ENCODE measurements at places on chromosomes 2 and 18.
A peak's percentile ranks its signal among the peaks of the same experiment; 100 is the strongest.

- DNase-seq = peak; percentile 34
Measured at GRCh38 chr18:49174478-49174877, 223.7 kb upstream of the SMAD7 start.

DNA sequence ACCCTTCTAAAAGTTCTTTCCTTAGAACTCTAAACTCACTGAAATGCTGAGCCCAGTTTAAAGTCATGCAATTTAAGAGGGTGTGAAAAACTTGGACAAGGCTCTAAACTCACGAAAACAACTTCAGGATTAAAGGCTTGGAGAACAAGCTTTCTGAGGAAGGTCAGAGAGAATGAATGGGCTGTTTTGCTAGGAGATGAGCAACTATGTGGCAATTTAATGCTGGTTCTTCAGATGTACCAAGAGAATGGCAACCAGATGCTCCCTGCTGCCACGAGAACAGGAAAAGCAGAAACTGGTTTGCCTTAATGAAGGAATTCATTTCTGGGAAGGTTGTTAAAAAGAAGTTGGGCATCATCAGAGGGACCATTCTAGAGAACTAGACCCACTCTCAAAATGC, 77.8 kb upstream of the PMAIP1 start:
- DNase-seq = no peak

DNA sequence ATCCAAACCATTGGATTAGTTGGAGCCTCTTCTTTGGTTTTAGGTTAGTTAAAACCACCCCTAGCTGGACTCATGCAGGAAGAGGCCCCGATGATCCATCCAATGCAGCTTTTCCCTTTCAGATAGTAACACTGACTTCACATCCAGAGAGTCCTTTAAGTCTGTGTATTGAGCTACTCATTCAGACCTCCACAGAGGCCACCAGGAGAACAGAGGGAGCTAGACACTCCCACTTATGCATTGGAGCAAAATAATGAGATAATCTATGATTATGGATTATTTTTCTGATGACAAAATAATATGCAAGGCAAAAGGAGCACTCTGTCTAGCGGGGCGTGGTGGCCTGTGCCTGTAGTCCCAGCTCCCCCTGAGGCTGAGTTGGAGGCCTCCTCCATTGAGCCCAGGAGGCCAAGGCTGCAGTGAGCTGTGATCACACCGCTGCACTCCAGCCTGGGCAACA, 1.6 kb upstream of the ROCK2 start:
- no peak for DNase-seq

- no peak for DNase-seq
Measured at GRCh38 chr2:149258531-149258930, 71.9 kb upstream of the LYPD6 start.

DNA sequence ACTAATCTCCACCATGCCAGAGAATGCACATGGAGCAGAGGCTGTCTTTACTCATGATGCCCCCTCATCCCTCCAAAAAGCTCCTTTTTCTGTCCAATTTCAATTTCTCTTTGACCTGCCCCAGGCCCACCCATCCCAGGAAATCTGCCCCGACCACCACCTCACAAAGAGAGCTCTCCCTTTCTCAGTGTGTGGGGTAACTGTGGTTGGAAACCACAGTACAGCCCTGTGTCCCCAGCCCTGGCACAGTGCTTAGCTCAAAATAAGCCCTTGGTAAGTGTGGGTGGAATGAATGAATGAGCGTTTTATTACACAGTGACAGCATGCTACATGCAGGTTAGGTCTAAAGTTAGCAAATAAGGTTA, 43.7 kb upstream of the CAB39 start:
- no peak for DNase-seq

DNA sequence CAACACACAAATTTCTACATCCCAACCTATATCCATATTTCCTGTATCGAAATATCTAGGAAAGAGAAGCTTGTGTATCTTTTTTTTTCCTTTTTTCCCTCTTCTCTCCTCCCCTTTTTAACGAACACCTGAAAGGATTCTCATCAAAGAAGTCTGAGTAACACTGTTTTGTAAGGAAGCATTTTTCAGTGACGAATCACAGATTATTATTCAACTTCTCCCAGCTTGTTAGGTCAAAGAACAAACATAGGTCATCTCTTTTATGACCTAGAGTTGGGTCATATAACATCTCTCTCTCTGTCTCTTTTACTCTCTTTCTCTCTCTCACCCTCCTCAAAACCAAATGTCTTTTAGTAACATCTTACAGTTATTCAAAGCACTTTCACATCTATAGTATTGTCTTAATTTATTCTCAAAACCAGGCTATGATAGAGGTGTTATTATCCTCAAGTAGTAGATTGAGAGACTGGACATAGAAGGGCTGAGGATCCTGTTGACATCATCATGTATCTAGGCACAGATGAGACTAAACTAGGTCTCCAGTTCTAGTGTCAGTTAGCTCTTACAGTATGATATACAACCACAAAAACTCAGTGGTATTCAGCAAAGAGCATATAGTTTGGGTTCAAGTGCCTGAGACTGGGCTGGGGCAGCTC, 80.1 kb upstream of the SPOPL start:
- DNase-seq = peak; percentile 42

GRCh38 chr2:69017080-69017479, 4.1 kb downstream of the ANTXR1 start:
- peak; percentile 68 for DNase-seq

DNA sequence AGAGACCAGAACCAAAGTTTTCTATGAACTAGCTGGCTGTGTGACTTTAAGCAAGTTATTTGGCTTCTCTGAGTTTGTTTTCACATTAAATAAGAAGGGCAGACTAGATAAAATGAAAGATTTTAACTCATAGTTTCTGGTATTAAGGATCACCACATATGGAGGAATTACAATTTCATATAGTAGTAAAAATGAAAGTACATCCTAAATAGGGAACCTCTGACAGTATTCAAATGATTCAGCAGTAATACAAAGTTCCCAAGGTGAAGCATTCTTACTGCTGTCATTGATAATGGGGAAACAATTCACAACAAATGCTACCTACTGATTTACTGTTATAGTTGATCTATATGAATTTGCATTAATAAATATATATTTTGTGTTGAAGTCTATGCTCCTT, 170.3 kb upstream of the VRK2 start:
- DNase-seq = no peak

DNA sequence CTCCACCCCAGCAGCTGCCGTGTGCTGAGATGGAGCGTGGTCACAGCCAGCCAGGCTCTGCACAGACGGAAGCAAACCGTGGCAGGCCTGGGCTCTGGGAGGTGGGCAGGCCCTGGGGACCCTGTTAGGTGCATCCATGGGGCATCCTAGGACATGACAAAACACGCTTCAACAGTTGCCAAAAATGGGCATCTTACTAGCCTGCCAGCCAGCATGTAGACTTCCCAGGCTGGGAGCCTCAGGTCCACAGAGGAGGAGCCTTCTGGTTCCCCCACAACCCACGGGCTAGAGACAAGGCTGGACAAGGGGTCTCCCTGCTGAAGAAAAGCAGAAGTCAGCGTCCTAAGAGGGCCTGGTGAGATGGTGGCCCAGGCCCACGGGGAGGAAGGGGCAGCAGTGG, 139.5 kb downstream of the HDAC4 start:
- DNase-seq = no peak

DNA sequence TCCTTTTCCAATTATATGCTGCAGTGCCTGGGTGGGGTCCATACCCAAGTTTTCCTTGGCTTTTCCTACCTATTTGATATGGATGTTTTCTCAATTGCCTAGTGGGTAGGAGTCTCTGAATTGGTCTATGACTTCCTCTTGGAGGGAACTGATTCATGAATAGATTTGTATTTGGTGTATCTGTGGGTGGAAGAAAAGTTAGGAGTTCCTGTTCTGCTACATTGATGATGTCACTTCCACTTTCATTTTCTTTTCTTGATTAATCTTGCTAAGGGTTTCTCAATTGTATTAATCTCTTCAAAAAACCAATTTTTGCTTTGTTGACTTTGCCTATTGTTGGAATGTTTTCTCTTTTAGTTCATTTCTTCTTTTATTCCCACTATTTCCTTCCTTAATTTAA, 37.4 kb upstream of the SLC9A2 start:
- DNase-seq = no peak

DNA sequence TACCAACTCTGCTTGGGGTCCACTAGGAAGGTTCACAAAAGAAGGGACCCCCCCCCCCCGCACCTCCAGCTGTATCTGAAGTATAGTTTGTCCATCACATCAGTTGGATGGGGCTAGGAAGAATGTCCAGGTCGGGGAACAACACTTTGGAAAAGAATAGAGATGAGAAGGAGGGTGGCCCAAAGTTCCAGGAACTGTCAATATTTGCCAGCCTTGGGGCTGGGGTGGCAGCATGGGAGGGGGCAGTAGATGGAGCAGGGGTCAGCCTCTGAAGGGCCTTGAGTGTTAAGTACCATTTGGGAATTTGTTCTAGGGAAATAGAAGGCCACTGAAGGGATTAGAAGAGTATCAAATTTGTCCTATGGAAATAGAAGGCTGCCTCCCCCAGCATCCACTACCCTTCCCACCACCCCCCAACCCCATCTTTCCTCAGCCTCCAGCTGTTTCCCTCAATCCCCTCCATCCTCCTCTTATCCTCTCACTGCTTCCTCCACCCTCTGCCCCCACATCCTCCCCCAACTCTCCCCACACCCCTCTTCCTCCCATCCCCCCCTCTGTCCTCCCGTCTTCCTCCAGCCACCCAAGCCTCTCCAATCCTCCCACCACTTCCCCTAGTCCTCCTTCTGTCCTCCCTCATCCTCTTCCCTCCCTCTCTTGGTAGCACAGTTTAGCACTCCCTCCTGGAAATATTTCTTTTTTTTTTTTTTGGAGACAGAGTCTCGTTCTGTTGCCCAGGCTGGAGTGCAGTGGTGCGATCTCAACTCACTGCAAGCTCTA, 2.0 kb upstream of the KIDINS220 start:
- no peak for DNase-seq

DNA sequence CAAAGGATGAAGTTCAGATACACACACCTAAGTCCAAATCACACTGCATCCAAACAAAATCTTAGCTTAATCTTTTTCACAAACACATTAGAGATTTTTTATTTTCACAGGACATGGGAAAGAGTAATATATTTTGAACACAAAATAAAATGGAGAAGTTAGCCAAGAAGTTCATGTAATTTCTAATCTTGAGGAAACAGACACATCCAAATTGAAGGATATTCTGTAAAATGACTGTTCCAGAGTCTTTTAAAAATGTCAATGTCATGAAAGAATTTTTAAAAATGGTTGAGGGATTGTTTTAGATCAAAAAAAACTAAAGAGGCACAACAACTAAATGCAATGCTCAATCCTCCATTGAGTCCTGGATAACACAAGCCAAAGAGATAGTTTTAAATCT, 12.4 kb upstream of the RAPGEF4 start:
- DNase-seq = no peak

DNA sequence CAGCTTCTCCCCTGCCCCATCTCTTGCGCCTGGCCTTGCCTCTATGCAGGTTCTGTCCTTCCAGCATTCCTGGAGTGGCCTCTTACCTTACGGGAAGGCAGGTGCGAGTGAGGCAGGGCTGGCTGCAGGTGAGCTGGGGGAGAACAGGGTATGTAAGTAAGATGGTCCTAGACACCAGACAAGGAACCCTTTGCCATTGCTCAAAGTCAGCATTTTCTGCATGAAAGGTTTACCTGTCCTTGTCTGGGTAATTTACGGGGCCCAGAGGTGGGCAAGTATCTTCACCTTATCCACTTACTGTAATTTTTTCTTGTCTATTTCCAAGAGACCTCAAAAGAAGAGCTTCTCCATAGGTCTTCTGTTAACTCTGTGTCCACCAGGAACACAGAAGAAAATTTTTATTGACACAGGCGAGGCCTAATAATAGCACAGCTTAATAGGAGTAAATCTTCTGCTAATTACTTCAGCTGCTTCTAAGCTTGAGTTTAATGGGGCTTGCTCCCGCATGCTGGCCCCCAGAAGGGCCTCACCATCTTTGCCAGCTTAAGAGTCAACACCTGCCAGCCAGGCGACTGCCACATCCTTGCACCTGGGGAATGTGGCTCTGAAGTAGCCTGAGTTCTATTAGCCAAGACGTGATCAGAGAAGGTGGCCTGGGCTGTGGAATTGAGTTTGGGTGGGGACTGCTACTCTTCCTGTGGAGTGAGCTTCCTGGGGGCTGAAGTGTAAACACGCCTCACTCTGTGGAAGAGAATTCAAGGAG, 27.1 kb downstream of the PCARE start:
- no peak for DNase-seq

GRCh38 chr2:113257516-113258264, 21.0 kb downstream of the PAX8 start:
- no peak for DNase-seq

DNA sequence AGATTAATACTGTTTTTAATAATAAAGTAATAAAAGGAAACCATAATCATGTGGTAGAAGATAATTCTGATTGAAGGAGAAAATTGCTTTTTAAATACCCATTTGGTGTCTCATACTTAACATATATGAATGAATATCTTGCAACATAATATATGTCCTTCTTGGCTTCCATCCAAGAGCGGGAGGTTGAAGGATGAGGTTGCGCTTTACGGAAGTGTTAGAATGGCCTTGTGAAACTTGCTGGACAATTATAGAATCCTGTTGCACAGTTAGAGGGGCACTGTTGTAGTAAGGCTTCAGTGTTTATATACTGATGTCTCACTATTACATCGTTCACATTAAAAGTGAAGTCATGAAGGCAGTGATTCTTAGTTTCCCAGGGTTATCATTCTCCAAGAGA, 9.4 kb downstream of the INSIG2 start:
- DNase-seq = no peak

DNA sequence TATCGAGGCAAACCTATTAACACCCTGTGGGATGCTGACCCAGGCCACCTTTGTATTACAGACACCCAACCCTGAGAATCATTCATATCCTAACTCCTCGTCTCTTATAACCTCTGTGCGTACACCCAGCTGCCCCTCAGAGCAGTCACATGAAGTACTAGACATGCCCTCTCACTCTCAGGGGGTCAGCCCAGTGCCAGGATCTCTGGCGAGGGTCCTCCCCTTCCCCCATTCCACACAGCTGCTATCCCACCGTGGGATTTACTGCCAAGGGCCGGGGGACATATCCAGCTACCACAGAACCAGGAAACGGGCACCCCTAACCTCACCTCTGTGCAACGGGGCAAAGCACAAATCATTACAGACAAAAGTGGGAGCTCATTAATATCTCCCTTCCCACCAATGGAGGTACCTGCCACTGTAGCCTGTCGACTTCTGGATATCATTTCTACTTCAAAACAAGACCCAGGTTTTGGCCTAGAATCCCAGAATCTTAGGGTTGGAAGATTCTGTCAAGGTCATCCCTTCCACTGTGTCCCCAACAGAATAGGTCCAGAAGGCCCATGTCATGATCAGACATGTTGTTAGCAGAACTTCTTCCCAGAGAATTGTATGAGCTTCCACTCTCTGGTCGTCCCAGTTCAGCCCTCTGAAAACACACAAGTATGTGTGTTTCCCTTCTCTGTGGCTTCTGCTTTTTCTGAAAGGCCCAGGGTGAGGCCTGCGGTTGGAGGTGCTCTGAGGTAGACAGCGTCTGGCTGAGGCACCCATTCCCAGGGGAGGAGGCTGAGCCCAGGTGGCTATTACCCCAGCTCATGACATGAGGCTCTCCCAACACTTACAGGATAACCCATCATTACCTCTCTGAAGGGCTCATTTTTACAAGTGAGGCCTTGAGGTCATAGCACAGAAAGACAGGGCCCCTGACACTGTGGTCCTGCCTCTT, 1.7 kb downstream of the TMBIM1 start:
- no peak for DNase-seq

Data from astrocyte of the hippocampus (primary cell).